ENCODE measurements at places on chromosomes 5 and 9. TPM values are rescaled to one million over a fixed set of nuclear protein-coding genes. Genes with fewer than 3 reads are reported as not detected.

LEAP2 gene
- 2.3 TPM for total RNA-seq

PDCD1LG2 gene
- 3.5 TPM for total RNA-seq

- DNase-seq: no peak
Observed at GRCh38 chr9:133842721-133843227, 104.6 kb upstream of the SARDH start.

DNA sequence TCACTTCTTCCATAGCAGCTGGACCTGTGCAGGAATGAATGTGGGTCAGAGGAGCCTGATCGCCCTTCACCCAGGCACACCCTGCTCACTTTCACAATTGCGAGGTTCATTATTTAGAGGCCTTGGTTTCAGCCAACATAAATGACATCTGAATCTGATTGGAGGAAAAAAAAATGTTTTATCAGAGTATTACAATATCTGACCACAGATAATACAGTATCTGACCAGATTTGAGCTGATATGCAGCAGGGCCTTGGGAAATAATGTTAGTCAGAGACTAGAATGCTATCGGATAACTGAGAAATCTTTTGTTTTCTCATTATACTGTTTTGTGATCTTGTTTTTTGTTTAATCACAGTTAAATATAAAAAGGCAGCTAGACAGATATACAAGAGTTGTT is 7.7 kb downstream of the ICE1 start:
- no peak for DNase-seq

DNA sequence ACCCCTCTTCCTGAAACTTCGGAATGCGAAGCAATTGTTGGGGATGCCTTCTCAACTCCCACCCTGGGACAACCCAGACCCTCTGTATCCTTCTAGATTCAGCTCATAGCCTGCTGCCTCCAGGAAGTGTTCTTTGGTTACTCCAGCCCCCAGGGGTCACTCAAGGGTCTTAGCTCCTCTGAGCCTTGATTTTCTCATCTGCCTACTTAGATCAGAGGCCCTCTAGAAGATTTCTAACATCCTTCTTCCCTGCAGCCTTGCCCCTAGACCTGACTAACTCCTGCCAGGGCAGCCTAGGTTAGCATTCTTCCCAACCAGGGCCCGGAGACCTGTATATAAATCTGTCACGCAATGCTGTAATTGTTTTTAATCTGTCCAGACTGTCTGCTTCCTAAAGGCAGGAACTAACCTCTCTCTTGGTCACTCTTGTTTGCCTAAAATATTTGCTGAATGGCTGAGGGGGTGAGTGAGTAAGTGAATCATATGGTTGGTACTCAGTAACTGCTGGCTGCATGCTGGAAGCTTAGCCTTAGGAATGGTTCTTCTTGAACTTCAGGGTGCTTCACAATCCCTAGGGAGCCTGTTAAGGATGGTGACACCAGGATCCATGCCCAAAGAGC is 8.2 kb downstream of the GALNT10 start:
- no peak for DNase-seq

- DNase-seq: no peak
Observed at GRCh38 chr5:109550077-109550476, 139.7 kb upstream of the MAN2A1 start.

GRCh38 chr9:131405428-131405827 is 11.5 kb downstream of the PRRC2B start:
- DNase-seq: no peak

DNA sequence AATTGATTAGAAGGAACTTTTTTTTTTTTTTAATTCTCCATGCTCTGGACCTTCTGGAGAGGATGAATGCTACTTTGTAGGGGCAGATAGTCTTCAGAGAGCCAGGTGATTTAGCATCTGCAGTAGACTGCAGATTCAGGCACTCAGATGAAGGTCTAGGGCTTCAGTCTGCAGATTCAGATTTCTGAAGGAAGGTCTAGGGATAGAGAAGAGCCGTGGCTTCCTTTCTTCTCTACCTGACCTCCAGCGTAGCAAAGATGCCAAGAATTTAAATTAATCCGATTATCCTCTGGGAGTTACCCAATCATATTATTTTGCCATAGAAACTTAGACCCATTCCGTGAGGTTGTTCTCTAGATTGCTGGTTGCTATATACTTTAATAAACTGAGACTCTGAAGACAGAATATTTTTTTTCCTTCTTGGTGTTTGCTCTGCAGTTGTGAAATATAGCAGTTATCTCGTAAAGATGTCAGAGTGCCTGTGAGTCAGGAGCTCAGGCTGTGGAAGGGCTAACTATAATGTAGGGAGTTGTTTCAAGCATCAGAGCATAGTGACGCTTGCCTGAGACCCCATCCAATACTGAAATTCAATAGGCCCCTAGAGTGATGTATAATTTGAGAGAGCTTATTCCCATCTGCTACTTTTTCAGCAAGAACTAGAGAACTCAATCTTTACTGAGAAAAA is 132.7 kb upstream of the SLC12A2 start:
- DNase-seq: no peak

DNA sequence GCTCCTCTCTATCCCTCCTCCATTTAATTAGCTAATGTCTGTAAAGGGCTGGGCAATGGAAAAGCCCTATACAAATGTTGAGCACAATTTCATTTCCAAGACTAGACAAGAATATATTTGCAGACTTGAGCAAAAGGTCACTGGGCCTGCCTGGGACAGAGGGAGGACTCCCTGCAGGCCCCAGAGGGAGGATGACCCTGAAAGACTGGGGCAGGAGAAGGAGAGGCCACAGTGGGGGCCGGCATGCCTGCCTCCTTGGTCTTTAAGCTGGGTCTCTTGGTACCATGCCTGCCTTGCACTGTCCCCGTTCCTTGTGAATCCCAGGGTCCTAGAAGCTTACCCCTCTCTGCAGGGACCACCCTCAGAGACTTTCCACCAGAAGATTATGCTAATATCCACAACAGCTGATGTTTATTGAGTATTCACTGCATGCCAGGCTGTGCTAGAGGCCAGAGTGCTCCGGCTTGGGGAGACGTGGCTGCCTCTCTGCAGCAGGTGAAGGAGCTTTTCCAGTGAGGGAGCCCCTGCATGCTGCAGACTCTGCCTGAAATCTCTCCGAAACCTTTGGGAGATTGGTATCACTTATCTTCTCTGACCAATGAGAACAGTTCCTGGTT is 72.7 kb upstream of the HSPA9 start:
- no peak for DNase-seq

All from omental fat pad (tissue), 4 donors.